Hepatocyte (in vitro differentiated cells): ENCODE measurements at places on chromosomes 7 and 10. TPM values are rescaled to one million over a fixed set of nuclear protein-coding genes. Genes with fewer than 3 reads are reported as not detected.

CALML5 gene
- total RNA-seq: not detected in 2 replicates

ANKRD30A gene
- not detected in 2 replicates for total RNA-seq

TMEM236 gene
- 0.80 and 1.4 TPM in 2 replicates for total RNA-seq

UNCX gene
- total RNA-seq: not detected in 2 replicates

SHH gene
- total RNA-seq: 20.4 and 21.2 TPM in 2 replicates
